ENCODE measurements at places on chromosomes 3 and 15. TPM values are rescaled to one million over a fixed set of nuclear protein-coding genes. Genes with fewer than 3 reads are reported as not detected.

The GRAMD1C gene
- total RNA-seq: 23.0 TPM

The PRTG gene
- total RNA-seq: 0.54 TPM

The AP3B2 gene
- total RNA-seq: 2.4 TPM

The PPP2R3A gene
- total RNA-seq: 39.7 TPM

The WDR93 gene
- total RNA-seq: not detected

The MED12L gene
- total RNA-seq: 0.15 TPM

The CCR9 gene
- not detected for total RNA-seq

The CRTC3 gene
- 29.8 TPM for total RNA-seq

The HTR3E gene
- not detected for total RNA-seq

The OIP5 gene
- total RNA-seq: 1.5 TPM

The GUCA1C gene
- total RNA-seq: not detected

The ZPLD1 gene
- not detected for total RNA-seq

The TMEM212 gene
- not detected for total RNA-seq

The DUOX1 gene
- total RNA-seq: 91.2 TPM

The CASR gene
- not detected for total RNA-seq

The UNC13C gene
- total RNA-seq: 0.08 TPM

The UBA7 gene
- total RNA-seq: 19.7 TPM

The HLTF gene
- total RNA-seq: 3.3 TPM

The SLCO2A1 gene
- total RNA-seq: 12.3 TPM

The CCDC54 gene
- total RNA-seq: not detected

The RPS27L gene
- total RNA-seq: 61.7 TPM

The SAMMSON gene
- not detected for total RNA-seq

The KIF15 gene
- 2.7 TPM for total RNA-seq

The TRAIP gene
- total RNA-seq: 2.6 TPM

The SLC6A11 gene
- total RNA-seq: 5.7 TPM

The GHSR gene
- not detected for total RNA-seq

The XYLB gene
- total RNA-seq: 2.6 TPM

The IL17RC gene
- 106 TPM for total RNA-seq

The CHL1 gene
- total RNA-seq: 45.3 TPM

The ZNF501 gene
- 4.1 TPM for total RNA-seq

The ARL6 gene
- total RNA-seq: 5.5 TPM

The ARID3B gene
- 6.3 TPM for total RNA-seq

The TEX55 gene
- total RNA-seq: not detected

The RCN2 gene
- 21.4 TPM for total RNA-seq

The TRPM1 gene
- 18.3 TPM for total RNA-seq

The C3orf70 gene
- 0.84 TPM for total RNA-seq

The GCNT3 gene
- total RNA-seq: not detected

The ZNF80 gene
- not detected for total RNA-seq

The CLCN2 gene
- 6.0 TPM for total RNA-seq

The FANCD2OS gene
- total RNA-seq: not detected

Data from lower leg skin (tissue), 4 donors.